ENCODE measurements at places on chromosomes 12 and 14.

DNA sequence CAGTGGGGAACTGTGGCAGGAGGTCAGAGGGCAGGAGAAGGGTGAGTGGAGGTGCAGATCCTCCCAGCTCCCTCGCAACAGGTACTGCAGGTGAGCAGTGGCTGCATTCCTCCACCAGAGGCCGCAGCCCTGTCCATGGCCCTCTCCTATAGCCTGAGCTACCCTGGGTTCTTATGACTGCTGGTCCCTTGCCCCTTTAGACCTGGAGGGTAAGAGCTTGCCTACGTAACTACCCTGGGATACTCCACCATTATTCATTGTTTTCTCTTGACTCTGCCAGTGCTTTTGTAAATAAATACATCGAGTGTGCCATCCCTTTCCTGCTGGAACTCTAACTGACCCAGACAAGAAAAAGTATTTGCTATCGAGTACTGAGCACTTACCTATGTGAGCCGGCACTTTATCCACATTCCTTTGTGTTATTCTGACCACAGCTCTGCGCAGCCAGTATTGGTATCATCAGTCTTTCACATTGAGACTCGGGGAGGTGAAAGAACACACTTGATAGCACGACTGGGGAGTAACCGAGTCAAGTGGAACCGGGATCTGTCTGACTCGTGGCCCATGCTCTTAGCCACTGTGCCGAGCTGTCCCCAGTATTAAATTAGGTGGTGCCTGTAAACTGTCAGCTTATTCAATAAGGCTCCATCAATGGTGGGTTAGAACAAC, 38.5 kb downstream of the LTBP2 start:
- peaks cover 12% of the 10 kb centered on the region for H3K36me3 ChIP-seq
- peak overlapping the region; percentile 74 for H3K4me3 ChIP-seq
- H3K27ac ChIP-seq = peak overlapping the region; percentile 100
- H3K27me3 ChIP-seq = no peaks in the 10 kb centered on the region

- H3K36me3 ChIP-seq = no peaks in the 10 kb centered on the region
- H3K27ac ChIP-seq = no peak overlapping the region
- H3K4me3 ChIP-seq = no peak overlapping the region
- peaks cover 3% of the 10 kb centered on the region for H3K4me1 ChIP-seq
- peaks cover 15% of the 10 kb centered on the region for H3K27me3 ChIP-seq
Observed at GRCh38 chr12:10243818-10244520, 31.3 kb downstream of the GABARAPL1 start.

DNA sequence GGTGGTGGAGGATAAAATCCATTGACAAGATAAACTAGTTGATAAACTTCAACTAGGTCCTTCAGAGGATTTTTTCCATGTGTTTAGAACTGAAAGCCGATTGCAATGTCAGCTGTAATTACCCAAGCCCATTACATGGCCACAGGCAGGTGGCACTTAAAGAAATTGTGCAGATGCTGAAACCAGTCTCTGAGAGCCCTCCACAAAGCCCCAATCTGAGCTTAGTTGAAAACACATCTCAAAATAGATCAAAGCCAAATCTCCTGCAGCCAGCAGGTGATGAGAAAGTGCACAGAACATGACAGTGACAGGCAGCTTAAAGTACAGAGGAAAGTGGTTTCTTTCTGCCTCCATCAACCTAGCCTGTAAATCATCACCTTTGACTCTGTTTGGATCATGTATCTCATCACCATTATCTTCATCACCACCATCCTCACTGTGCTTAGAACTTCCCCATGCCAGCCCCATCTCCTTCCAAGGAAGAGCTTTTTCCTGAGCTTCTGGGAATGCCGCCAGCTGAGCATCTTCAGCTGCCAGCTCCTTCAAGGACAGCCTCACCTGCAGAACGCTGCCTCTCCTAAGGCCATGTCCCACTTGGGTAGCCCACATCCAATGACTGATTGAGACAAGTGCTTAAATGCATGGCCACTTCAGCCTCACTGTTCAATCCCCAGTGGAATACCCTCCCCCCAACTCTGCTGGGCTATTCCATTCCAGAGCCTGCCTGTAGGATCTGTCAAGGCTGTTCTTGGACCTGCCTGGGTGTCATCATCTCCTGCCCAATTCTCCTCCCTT, 219.5 kb upstream of the TMEM132C start:
- no peak for DNase-seq
- H3K4me3 ChIP-seq = no peak overlapping the region
- no peaks in the 10 kb centered on the region for H3K4me1 ChIP-seq
- H3K27ac ChIP-seq = no peak overlapping the region
- no peaks in the 10 kb centered on the region for H3K36me3 ChIP-seq

DNA sequence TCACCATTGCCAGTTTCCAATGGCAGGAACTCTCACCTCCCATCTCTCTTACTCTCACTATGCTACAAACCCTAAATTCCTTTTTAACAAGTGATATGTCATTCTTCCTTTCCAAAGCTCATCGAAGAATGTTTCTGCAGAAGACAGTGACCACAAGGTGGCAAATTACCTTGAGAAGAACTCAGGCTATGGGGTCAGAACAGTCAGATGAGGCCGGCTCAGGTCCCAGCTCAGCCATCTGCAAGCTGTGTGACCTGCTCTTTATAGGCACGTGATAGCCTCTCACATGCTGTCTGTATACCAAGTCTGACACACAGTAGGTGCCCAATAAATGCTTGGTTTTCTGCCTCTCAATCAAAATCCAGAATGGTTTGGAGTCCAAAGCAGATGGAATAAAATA, 80.7 kb downstream of the FOXN3 start:
- DNase-seq = no peak
- peaks cover 39% of the 10 kb centered on the region for H3K4me1 ChIP-seq
- H3K27me3 ChIP-seq = no peaks in the 10 kb centered on the region
- H3K4me3 ChIP-seq = no peak overlapping the region
- H3K27ac ChIP-seq = no peak overlapping the region
- H3K36me3 ChIP-seq = peaks cover 10% of the 10 kb centered on the region

- no peaks in the 10 kb centered on the region for H3K36me3 ChIP-seq
- H3K4me3 ChIP-seq = no peak overlapping the region
- no peaks in the 10 kb centered on the region for H3K27me3 ChIP-seq
- peaks cover 35% of the 10 kb centered on the region for H3K4me1 ChIP-seq
Observed at GRCh38 chr12:92036771-92037453, 108.7 kb downstream of the BTG1 start.

DNA sequence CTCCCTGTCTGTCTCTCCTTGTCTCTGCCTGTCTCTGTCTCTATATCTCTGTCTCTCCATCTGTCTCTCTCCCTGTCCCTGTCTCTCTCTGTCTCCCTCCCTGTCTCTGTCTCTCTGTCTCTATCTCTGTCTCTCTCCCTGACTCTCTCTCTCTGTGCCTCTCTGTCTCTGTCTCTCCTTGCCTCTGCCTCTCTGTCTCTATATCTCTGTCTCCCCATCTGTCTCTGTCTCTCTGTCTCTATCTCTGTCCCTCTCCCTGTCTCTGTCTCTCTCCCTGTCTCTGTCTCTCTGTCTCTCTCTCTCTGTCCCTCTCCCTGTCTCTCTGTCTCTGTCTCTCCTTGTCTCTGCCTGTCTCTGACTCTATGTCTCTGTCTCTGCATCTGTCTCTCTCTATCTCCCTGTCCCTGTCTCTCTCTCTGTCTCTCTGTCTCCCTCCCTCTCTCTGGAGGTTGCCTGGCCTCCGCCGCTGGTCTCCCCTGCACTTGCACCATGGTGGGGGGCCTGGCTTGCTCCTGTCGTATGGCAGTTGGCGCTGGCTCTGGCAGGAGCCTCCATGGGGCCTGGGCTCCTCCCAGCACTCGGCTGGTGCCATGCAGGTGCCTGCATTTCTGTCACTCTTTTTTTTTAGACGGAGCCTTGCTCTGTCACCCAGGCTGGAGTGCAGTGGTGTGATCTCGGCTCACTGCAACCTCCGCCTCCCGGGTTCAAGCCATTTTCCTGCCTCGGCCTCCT, 28.3 kb downstream of the MMP17 start:
- H3K27ac ChIP-seq = no peak overlapping the region
- no peaks in the 10 kb centered on the region for H3K36me3 ChIP-seq

DNA sequence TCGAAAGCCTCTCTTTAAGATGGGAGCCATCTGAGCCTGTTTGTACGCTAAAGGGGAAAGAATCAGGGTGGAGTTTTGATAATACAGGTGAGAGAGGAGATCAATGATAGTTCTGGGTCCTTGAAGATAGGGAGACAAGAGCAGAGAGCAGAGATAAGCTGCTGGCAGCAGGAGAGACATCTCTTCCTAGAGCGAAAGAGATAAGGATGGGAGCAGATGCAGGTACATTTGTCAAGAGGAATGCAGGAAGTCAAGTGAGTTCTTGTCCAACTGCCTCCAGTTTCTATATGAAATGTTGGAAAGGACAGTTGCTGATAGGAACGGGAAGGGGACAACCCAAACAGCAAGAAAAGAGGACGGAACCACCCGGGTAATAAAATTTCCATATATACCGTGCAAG, 24.7 kb upstream of the HIF1A start:
- no peaks in the 10 kb centered on the region for H3K27me3 ChIP-seq
- no peak for DNase-seq
- H3K36me3 ChIP-seq = no peaks in the 10 kb centered on the region
- H3K27ac ChIP-seq = no peak overlapping the region

GRCh38 chr12:118183711-118184110, 47.8 kb downstream of the PEBP1 start:
- H3K4me1 ChIP-seq = peaks cover 33% of the 10 kb centered on the region
- DNase-seq = no peak
- H3K27ac ChIP-seq = no peak overlapping the region
- H3K27me3 ChIP-seq = no peaks in the 10 kb centered on the region

- peaks cover 47% of the 10 kb centered on the region for H3K4me1 ChIP-seq
- H3K36me3 ChIP-seq = peaks cover 17% of the 10 kb centered on the region
- no peak overlapping the region for H3K4me3 ChIP-seq
- no peaks in the 10 kb centered on the region for H3K27me3 ChIP-seq
- H3K27ac ChIP-seq = no peak overlapping the region
Observed at GRCh38 chr14:69664265-69664664, 52.9 kb downstream of the SUSD6 start.

- no peaks in the 10 kb centered on the region for H3K27me3 ChIP-seq
- DNase-seq = no peak
- no peak overlapping the region for H3K27ac ChIP-seq
- peaks cover 11% of the 10 kb centered on the region for H3K4me1 ChIP-seq
- H3K36me3 ChIP-seq = peaks cover 11% of the 10 kb centered on the region
Observed at GRCh38 chr14:90560558-90560957, 163.7 kb downstream of the CALM1 start.

DNA sequence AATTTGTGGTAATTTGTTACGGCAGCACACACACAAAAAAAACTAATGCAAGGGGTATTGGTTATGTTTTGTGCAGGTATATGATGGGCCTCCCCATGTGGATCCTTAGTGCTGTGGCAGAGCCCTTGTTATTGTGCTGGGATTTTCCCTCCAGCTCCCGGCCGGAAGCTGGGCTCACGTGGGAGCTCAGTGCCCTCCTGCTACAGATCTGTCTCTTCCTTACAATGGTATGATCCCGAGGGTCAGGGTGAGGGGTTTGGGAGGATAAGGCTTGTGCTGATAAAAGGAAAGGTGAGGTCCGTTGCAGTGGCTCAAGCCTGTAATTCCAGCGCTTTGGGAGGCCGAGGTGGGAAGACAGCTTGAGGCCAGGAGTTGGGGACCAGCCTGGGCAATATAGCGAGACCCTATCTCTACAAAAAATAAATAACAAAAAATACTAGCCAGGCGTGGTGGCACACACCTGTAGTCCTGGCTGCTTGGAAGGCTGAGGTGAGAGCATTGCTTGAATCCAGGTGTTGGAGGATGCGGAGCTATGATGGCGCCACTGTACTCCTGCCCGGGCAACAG, 861 bp upstream of the SLC48A1 start:
- no peaks in the 10 kb centered on the region for H3K27me3 ChIP-seq
- DNase-seq = no peak
- peak overlapping the region; percentile 58 for H3K4me3 ChIP-seq
- H3K36me3 ChIP-seq = no peaks in the 10 kb centered on the region
- peak overlapping the region; percentile 32 for H3K27ac ChIP-seq

- DNase-seq = no peak
- peaks cover 11% of the 10 kb centered on the region for H3K4me1 ChIP-seq
- peaks cover 2% of the 10 kb centered on the region for H3K36me3 ChIP-seq
Observed at GRCh38 chr12:19436931-19437330, 2.4 kb upstream of the AEBP2 start.

DNA sequence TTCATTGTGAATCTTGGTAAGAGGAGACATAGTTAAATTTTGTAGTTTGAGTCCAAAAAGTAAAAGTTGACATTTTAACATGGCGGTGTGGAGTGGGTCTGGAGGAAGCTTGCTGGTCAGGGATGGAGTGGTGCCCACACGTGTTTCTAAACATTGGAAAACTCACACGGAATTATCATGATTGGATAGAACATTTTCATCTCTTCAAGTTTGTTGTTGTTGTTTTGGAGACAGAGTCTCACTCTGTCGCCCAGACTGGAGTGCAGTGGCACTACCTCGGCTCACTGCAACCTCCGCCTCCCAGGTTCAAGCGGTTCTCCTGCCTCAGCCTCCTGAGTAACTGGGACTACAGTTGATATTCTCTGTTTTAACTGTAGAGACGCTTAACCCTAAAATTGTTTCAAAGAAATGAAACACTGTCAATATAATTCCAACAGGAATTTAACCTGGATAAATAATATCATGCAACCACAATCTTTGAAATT, 502 bp upstream of the MBIP start:
- H3K4me1 ChIP-seq = peaks cover 23% of the 10 kb centered on the region
- DNase-seq = no peak
- peak overlapping the region; percentile 95 for H3K27ac ChIP-seq
- peaks cover 34% of the 10 kb centered on the region for H3K27me3 ChIP-seq
